ENCODE measurements at places on chromosomes 1 and 21.

DNA sequence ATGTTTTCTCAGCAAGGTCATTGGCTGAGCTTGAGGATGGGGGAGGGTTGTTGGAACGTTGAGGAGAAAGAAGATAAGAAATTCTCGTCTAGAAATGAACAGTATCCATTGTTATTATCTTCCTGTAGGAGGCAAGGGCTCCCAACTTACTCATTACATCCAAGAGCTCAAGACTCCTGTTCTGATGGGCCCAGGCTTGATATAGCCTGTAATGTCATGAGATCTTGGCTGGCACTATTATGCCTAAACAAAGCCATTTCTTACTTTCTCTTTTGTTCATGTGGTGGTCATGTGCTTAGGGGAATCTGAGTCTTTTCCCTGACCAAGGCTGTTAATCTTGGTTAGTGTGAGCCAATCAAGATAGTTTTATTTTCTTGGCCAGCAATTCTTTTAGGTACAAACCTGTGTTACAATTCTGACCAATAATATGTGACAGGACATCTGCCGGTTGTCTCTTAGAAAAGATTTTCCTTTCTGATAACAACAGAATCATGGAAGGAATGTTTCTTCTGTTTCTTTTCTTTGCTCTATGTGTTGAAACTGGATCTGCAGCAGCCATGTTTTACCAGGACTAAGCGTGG is 15.2 kb upstream of the IGSF3 start:
- DNase-seq = no peak

GRCh38 chr1:236880209-236880608 is 85.1 kb downstream of the MTR start:
- no peak for DNase-seq

GRCh38 chr1:70864302-70864701 is 183.3 kb downstream of the PTGER3 start:
- no peak for DNase-seq

- DNase-seq = no peak
These were observed 14.1 kb downstream of the COP1 start for GRCh38 chr1:176193023-176193422.
